Cardiac atrium fibroblast (primary cell): ENCODE measurements at places on chromosomes 5 and 9. TPM values are rescaled to one million over a fixed set of nuclear protein-coding genes. Genes with fewer than 3 reads are reported as not detected.

Gene KIF12
- not detected in 2 replicates for total RNA-seq

Gene CDKN2AIPNL
- 20.6 and 38.8 TPM in 2 replicates for total RNA-seq

Gene PITX1
- not detected in 2 replicates for total RNA-seq

Gene FAM81B
- not detected in 2 replicates for total RNA-seq

Gene CDH9
- not detected in 2 replicates for total RNA-seq

Gene NR4A3
- total RNA-seq, result under 0.01 and 0.97 TPM in 2 replicates

Gene FGFR4
- 16.4 and 19.8 TPM in 2 replicates for total RNA-seq
